ENCODE measurements at places on chromosomes 5 and 9.

DNA sequence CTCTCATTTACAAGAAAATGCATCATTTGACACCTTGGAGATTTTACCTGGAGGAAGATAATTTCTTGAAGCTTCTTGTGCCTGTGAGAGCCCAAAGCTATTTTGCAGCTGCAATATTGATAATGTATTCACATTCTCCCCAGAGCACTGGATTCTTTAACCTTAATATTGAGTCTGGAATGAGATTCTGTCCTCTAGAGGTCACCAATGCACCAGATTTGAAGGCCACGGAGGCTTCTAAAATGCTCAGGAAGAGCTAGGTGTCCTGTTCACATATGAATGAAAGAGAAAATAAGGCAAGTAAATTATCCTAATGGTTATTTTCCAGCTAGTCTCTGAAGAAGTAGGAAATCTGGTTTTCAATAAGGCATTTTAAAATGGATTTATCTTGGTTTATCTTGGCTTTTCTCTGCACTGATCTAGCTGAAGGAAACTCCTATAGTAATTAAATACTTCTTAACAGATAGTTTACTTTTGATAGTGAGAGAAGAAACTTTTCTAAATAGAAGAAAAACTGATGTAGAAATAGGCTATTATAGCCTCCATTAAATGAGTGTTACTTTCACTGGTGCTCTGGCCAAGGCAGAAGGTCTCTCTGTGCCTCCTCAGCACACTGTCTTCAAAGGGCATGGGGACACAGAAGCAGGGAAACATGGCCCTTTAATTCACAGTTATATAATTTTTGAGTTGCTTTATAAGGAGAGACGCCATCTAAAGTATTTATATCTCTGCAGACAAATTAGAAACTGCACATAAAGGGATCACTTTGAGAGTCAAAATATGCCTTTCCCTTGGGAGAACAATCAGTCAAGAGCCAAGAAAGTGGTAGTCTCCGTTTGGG lies 297.0 kb upstream of the ACTBL2 start:
- no peak for DNase-seq

DNA sequence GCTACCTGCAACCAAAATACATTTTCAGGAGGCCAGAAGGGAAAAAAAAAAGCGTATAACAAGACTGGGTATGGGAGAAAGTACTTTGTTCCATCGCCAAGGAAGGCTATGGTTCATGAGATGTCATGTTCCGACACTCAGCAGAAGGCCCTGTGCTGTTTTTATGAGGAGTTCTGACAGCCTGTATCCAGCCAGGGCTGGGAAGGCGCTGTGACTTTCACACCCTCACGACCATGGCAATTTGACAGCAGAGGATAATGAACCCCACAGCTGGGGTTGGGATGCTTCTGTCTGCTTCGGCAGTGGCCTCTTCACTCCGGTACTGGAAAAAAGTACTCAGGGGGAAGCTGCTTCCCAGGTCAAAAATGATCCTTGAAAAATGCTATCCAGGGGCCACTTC lies 154.4 kb downstream of the PRELID2 start:
- no peak for DNase-seq

GRCh38 chr9:71885467-71885866 lies 25.5 kb downstream of the ABHD17B start:
- DNase-seq = no peak

DNA sequence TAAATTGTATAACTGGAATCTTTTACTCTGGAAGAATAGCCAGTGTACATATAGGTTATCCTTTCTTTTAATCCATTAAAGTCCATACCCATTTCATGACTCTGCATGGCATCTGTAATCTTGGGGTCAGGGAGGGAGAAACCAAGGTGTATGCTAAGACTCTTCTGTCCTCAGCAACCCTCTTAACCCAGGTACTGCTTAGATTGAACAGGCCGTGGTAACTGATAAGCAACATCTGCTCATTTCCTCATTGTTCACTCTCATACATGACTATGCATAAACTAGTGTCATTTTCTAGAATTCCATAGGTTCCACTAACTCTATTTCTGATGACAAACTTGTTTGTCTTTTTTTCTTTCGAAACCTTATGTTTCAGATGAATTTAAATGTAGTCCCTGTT lies 69.3 kb upstream of the IFNE start:
- no peak for DNase-seq

GRCh38 chr5:1820926-1821325 lies 19.7 kb downstream of the NDUFS6 start:
- DNase-seq = no peak

DNA sequence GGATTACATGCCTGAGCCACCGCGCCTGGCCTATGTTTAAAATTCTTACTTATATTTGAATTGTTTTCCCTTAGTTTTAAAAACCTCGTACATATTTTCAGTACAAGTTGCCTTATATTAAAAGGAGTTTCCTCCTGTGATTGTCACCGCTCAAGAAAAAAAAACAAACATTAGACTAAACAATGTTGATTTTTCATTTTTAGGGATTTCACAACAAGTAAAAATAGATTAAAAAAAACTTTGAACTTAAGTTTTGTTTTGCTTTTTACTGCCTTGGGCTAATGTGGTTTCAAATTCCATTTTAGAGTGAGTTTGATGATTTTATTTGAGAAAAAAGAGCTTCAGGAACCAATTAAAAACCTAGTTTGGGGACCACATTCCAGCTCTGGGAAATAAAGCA lies 1196.6 kb upstream of the CDH18 start:
- no peak for DNase-seq

DNA sequence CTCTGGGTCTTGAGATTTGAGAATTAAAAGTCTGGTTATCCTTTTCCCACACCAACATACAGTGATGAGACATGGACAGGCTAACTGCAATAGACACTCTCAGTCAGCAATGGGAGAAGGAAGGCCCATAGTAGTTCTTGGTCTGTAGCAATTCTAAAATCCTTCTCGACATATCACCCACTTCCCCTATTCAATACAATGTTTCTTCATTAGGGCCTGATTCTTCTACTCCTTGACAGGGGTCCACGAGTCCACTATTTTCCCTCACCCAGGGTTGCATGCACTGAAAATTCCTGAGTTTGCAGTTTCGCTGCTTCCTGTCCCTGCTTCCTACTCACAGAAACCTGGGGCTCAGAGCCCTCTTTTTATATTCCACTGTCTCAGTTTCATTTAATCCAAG lies 402.8 kb downstream of the MAT2B start:
- no peak for DNase-seq

GRCh38 chr5:95424526-95424925 lies 33.4 kb downstream of the FAM81B start:
- no peak for DNase-seq

GRCh38 chr5:17355586-17356346 lies 138.3 kb downstream of the BASP1 start:
- DNase-seq = no peak

DNA sequence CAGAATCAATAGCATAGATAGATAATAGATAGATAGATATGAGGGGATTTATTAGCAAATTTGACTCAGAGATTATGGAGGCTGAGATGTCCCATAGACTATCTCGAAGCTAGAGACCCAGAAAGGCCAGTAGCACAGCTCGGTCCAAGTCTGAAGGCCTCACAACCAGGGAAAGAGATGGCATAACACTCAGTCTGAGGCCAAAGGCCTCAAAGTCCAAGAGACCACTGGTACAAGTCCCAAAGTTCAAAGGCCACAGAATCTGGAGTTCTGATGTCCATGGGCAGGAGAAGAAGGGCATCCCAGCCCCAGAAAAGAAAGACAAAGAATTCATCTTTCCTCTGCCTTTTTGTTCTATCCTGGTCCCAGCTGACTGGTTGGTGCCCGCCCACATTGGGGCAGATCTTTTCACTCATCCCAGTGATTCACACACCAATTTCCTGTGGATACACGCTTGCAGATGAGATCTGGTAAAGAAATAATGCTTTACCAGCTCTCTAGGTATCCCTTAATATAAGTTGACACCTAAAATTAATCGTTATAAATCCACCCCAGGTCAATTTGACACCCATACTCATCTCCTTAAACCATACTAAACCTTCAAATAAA lies 127.8 kb upstream of the FBN2 start:
- DNase-seq = no peak

- DNase-seq = no peak
These were observed 351.9 kb downstream of the GLIS3 start for GRCh38 chr9:3947859-3948438.

DNA sequence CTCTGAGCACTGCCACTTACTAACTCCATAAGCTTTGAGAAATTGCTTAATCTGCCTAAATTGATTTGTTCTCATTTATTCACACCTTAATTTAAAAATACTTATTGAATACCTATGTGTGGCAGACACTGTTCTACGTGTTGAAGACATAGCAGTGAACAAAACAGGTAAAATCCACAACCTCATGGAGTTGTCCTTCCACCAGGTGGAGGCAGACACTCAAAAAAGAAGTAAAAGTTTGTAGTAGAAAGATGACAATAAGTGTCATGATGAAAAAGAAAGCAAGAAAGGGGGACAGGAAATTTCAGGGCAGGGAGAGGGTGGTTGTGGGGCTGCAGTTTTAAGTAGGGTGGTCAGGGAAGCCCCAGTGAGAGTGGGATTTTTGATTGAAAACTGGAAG lies 94.9 kb downstream of the SREK1 start:
- no peak for DNase-seq

GRCh38 chr5:179816796-179817469 lies 3.8 kb upstream of the SQSTM1 start:
- DNase-seq = peak; percentile 62

DNA sequence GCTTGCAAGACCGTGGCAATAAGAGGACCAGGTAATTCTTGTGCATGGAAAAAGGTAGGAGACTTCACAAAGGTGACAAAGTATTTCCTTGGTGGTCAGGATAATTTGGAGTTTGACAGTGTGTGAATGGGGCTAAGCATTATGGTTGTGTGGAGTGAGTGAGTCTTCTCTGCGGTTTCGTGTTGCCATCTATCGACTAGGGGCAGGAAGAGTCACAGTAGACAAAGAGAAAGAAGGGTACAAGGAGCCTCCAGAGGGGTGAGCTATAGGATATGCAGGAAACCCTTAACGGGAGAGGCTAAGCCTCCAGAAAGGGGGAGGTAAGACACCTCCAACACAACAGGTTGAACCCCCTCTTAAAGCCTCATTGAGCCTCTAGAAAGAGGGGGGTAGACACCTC lies 64.0 kb upstream of the RANBP6 start:
- DNase-seq = no peak

GRCh38 chr9:117596678-117597077 lies 107.5 kb upstream of the TLR4 start:
- no peak for DNase-seq

DNA sequence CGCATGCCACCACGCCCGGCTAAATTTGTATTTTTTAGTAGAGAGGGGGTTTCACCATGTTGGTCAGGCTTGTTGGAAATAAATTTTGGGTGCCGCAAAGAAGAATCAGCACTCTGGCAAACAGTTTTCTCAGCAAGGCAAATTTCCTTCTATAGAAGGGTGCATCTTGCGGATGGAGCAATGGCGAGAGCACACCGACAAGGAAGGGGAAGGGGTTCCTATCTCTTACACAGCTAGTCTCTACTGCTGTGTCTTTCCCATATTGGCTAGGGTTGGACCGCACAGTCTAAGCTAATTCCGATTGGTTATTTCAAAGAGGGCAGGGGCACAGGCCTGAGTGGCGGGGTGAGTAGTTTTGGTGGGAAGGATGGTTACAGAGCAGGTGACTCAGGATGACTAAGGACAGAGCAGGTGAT lies 707 bp downstream of the GTF3C5 start:
- no peak for DNase-seq

DNA sequence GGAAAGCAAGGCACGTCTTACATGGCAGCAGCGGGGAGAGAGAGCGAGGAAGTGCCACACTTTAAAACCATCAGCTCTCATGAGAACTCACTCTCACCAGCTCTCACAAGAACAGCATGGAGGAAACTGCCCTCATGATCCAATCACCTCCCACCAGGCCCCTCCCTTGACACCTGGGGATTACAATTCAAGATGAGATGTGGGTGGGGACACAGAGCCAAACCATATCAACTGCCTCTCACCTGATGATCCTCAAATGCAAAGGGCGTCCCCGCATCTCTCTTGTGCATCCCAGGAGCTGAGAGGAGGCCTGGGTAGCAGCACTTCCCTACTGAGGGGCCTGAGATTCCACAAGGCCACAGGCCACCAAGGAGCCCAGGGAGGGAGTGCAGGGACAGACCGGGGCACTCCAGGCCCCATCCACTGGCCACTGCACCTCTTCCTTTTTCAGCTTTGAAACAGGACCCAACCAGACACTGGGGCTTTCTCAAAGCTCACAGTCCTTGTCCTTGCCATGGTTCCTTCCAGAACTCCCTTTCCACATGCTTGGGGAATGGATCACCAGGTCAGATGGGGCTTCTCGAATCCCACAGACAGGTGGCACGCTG lies 54.5 kb upstream of the IL17B start:
- DNase-seq = no peak

- no peak for DNase-seq
These were observed 89.6 kb downstream of the CCDC171 start for GRCh38 chr9:15642369-15642962.

DNA sequence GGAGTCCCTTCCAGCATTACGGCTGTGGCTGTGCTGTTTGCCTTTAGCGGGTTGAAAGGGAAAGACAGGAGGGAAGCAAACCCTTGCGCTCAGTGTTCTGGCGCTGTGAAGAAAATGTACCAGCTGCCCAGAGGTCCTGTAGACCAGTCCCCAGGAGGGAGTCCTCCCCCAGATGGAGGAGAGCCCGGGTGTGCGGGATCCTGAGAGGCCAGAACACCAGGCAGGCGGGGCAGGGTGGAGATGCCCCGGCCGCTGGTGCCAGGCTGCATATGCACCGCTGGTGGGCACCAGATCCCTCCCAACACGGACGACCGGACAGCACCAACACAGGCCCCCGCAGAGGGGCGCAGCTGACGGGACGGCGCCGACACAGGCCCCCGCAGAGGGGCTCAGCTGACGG lies 37.2 kb upstream of the SLC9A3 start:
- no peak for DNase-seq

DNA sequence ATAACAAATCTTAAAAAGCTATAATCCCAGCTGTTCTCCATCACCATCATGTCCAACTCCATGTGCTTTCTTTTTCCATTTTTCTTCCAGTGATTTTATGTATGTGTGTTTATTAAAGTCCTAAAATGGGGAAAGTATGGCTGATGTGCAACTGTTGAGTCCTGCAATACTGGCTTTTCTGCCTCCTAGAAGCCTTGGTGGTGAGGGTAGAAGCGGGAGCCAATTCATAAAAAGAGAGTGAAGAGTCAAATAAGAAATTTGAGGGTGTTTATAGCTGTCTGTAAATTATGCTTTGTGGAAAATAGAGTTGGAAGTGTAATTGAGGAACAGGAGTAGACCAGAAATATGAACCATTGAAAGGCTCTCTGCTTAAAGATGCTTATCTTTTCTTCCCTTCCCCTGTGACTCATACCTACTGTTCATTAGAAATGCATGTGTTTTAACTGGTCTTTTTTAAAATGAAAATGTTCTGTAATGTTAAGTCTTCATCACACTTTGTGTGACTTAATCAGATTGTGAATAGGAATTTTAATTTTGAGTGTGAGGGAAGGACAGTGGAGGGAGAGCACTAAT lies 80.1 kb downstream of the ZCCHC7 start:
- no peak for DNase-seq

- DNase-seq = no peak
These were observed 26.9 kb downstream of the INVS start for GRCh38 chr9:100125910-100126309.

- DNase-seq = no peak
These were observed 3.6 kb downstream of the SYNPO start for GRCh38 chr5:150644058-150644457.

GRCh38 chr5:6729386-6730310 lies 16.4 kb downstream of the TENT4A start:
- DNase-seq = no peak

All from activated CD8-positive, alpha-beta memory T cell treated with anti-CD3 and anti-CD28 coated beads, Interleukin-2, amount 50 U/mL, for 48 hours (primary cell).